Skin of body (tissue), 3 donors: ENCODE measurements at places on chromosomes 12 and 14. TPM values are rescaled to one million over a fixed set of nuclear protein-coding genes. Genes with fewer than 3 reads are reported as not detected.

DNA sequence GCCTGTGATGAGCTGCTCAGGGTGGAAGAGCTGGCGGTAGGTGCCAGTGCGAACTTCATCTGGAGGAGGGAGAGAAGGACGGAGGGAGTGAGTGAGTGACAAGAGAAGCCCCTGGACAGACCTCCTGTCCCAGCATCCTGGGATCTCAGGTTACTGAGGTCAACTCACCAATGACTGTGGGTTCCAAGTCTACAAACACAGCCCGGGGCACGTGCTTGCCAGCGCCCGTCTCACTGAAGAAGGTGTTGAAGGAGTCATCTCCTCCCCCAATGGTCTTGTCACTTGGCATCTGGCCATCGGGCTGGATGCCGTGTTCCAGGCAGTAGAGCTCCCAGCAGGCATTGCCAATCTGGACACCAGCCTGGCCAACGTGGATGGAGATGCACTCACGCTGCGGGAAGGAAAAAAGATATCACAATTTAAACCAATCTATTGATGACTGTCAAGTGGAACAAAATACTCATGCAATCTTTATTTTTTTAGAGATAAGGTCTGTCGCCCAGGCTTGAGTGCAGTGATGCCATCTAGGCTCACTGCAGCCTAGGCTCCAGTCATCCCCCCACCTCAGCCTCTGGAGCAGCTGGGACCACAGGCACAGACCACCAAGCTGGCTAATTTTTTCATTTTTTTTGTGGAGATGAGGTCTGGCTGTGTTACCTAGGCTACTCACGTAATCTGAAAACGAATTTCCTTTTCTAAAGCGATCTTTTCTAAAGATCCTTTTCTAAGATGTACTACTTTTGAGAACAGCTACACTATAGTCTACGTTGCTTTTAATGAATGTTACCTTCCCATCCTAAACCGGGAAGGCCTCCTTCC is 1.7 kb downstream of the TUBA1B start:
- no peak for DNase-seq

GRCh38 chr12:6724409-6724797 is 557 bp downstream of the COPS7A start:
- DNase-seq: no peak

- no peak for DNase-seq
These were observed 35.4 kb upstream of the APPL2 start for GRCh38 chr12:105271364-105271763.

DNA sequence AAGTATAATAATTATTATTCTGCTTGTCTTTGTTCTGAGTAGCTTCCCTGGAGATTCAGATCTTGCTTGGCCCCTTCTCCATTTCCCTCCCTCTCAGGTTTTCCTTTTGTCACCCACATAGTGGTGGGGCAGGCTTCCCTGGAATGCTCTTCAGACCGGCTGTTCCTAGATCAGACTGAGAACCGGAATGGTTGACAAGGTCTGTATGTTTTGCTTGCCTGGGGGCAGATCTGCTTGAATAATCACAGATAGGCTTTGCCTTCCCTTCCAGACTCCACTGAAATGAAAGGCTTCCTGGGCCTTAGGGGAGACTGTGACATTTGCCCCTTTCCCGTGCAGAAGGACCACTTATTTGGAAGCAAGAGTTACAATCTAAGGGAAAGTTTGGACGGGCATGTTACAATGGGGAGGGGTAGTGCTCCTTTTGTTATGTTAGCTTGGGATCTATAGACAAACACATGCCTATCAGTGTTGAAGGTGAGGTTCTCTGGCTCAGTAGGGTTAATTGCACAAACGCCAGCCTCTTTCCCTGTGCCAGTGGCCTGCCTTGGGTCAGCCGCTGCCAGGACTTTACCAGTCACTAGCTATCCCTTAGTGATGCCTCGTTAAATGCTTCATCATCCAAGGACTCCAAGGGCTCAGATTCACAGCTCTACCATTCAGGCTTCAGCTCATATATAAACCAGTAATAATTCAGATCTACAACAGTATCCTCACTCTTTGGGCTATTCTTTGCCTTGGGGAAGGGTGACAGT is 178.6 kb downstream of the SNAPC1 start:
- no peak for DNase-seq

GRCh38 chr12:19681007-19681406 is 241.7 kb downstream of the AEBP2 start:
- no peak for DNase-seq

- peak; percentile 67 for DNase-seq
These were observed 18.5 kb upstream of the DHRS7 start for GRCh38 chr14:60183741-60184140.

DNA sequence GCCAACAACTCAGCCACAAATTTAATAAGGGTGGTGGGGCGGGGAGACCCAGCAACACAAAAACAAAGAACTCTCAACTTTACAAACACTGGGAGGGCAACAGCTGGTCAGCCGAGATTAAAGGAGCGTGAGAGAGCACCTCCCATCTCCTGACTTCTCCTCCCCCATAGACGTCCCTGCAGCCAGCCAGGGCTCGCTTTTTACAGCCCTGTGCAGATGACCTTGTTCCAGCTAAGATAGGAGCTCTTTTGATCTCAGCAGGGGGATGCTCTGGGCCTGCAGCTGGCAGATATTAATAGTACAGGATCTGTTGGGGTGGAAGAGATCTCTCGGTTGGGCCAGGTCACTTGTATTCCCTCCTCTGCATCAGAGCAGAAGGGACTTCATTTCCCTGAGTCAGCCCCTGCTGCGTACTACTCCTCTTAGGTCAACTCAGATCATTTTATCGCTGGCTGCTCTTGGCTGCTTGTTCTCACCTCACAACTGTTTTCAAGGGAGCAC is 475.8 kb downstream of the RAD51B start:
- no peak for DNase-seq

DNA sequence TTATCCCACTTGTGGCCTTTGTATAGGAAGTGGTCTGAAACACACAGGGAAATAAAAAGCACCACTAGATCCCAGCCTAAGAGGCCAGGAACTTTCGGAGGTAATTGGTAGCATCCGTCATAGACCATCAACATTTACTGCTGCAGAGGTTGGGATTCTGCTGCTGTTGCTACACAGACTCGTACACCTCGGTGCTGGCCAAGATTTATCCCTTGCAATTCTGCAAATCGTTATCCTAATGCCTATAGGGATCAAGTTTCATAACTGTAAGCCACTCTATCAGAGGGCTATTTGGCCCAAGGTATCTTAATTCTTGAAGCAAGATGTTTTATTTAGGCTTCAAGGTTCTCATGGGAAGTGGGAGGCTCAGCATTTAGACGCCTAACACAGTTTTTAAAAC is 913.6 kb downstream of the GALC start:
- no peak for DNase-seq

DNA sequence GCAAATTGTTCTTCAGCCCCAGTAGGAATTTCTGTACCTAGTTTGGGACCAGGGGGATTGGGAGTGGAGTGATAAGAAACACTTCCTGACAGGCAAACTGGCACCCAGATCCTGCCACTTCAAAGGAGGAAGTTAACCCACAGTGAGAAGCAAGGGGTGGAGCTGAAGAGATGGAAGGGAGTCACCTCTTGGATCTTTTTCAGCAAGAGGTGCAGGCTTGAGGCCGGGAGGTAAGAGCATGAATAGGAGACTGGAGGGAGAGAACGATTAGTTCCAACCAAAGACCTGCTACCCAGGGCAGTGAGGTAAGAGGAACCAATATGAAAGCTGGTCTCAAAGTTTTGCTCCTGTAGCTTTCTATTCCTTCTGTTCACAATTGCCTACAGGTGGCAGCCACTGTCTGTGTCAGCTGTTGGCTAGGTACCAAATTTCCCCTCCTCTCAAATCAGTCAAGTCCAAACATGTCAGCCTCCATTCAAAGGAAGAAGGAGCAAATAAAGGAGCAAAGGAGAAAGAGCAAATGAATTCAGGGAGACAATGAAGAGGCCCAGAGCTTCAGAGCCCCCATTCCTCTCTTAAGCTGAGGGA is 14.9 kb upstream of the TAC3 start:
- DNase-seq: no peak

GRCh38 chr14:101561897-101562490 is 699 bp downstream of the DIO3 start:
- DNase-seq: no peak

The ADSS1 gene
- total RNA-seq: 16.9 TPM

The FBXO21 gene
- total RNA-seq: 58.3 TPM

The SRSF5 gene
- total RNA-seq: 253 TPM

The TTC9 gene
- total RNA-seq: 2.3 TPM

The PZP gene
- 0.20 TPM for total RNA-seq

The DGKA gene
- total RNA-seq: 41.4 TPM

The FGF23 gene
- total RNA-seq: not detected

The RTRAF gene
- 115 TPM for total RNA-seq

The TSPAN19 gene
- total RNA-seq: not detected

The FAIM2 gene
- 0.99 TPM for total RNA-seq

The STRAP gene
- total RNA-seq: 56.9 TPM

The RTL1 gene
- total RNA-seq: 4.2 TPM
